ENCODE measurements at places on chromosomes 16 and 17.

DNA sequence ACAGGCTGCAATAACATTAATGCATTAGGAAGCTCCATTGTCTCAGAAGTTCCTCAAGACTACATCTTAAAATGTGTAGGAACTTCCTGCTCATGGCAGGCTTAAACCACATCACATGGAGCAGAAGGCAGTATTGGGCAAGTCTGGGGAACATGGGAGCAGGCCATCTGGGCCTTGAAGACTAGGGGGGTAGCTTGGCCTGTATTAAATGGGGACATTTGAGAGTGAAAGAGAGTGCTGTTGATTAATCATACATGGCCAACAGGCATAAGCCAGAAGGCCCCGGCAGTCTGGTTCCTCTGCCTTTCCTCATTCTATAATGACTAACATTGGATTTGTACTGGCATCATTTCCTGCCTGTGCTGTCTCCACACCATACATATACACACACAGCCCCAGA is 25.2 kb upstream of the SLC5A11 start:
- no peak for DNase-seq

GRCh38 chr16:10678655-10679054 is 16.1 kb downstream of the TEKT5 start:
- DNase-seq = no peak

DNA sequence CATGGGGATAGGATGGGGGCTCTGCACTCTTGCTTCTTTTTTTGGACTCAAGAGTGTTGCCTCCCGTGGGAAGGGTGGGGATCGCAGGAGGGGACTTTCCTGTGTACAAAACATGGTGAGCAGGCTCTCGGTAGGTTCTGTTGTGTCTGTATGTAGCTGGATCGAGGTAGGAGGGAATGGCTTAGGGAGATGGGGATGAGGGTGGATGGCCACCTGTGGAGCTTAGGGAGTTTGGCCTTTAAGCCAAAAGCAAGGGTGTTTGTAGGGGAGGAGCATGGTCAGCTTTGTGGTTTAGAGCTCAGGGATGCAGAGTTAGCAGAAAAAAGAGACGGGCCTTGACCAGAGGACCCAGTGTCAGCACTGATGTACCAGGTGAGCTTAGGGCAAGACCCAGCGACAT is 11.0 kb upstream of the EDC4 start:
- no peak for DNase-seq

- no peak for DNase-seq
Observed at GRCh38 chr17:13508896-13509295, 92.8 kb downstream of the HS3ST3A1 start.

GRCh38 chr16:89721546-89722391 is 432 bp downstream of the ZNF276 start:
- DNase-seq = peak; percentile 21

All from NCI-H2081 (cell line).